ENCODE measurements at places on chromosomes 5 and 9.

- DNase-seq, result peak; percentile 69
Observed at GRCh38 chr5:115180165-115180709, 10.5 kb upstream of the TRIM36 start.

DNA sequence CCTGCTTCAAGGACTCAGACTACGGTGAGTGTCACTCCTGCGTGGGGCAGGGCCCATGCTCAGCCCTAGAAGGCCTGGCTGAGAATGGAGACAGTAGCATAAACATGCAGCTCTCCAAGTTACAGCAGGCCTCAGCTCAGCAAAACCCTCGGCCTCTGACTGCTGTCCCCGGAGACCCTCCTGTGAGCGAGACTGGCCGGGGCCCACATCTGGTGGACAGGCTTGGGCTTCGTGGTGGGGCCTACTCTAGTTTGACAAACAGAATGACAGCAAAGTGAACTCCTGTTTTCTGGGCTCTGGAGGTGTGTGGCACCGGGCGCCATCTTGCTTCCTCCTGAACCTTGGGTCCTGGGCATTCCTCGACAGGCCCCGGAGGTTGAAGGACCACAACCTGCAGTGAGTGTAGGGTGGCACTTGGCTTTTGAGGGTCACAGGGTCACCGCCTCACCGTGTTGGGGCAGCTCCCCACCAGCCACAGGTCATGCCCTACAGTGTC, 97.5 kb downstream of the PHF2 start:
- no peak for DNase-seq

DNA sequence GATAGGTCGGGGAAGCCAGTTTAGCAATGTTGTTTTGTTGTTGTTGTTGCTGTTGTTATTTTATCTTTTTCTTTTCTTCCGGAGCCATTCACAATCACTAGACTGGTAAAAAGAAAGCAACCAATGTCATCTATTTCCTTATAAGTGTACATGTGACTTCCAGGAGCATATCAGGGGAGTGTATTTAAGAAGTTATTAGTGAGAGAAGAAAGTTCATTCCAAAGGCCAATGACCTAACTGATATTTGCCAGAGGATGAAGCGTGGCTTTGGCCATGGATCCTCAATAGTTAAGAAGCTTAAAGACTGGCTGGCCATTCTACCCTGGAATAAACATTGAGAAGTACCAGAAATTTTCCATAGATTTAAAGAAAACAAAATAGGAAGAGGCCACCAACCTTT, 341.4 kb upstream of the RFX3 start:
- no peak for DNase-seq

DNA sequence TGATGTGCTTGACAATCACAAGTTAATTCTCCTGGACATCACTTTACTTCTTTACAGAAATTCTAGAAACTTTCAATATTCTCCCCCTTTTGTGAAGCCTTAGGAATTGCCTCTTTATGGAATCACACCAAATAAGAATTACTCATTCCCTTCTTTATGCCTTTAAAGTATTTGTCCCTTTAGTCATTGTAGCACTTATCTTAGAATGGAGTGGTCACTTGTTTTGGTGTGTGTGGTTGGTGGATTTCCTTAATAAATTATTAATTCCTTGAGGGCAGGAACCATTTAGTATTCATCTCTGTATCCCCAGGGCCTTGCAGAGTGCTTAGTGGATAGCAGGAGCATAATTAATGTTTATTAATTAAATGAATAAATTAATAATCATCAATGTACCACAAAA, 307.0 kb downstream of the ARRDC3 start:
- DNase-seq, result no peak

GRCh38 chr9:126505697-126506346, 107.9 kb upstream of the LMX1B start:
- no peak for DNase-seq

- no peak for DNase-seq
Observed at GRCh38 chr9:33436445-33436844, 10.9 kb downstream of the AQP3 start.

- DNase-seq, result no peak
Observed at GRCh38 chr5:18375641-18376040, 741.4 kb downstream of the TAF11L14 start.

All from activated CD8-positive, alpha-beta memory T cell treated with anti-CD3 and anti-CD28 coated beads, Interleukin-2, amount 50 U/mL, for 48 hours (primary cell).